ENCODE measurements at places on chromosomes 7 and 10.

- DNase-seq: no peak
These were observed 1089.5 kb upstream of the LRRN3 start for GRCh38 chr7:110001254-110001938.

DNA sequence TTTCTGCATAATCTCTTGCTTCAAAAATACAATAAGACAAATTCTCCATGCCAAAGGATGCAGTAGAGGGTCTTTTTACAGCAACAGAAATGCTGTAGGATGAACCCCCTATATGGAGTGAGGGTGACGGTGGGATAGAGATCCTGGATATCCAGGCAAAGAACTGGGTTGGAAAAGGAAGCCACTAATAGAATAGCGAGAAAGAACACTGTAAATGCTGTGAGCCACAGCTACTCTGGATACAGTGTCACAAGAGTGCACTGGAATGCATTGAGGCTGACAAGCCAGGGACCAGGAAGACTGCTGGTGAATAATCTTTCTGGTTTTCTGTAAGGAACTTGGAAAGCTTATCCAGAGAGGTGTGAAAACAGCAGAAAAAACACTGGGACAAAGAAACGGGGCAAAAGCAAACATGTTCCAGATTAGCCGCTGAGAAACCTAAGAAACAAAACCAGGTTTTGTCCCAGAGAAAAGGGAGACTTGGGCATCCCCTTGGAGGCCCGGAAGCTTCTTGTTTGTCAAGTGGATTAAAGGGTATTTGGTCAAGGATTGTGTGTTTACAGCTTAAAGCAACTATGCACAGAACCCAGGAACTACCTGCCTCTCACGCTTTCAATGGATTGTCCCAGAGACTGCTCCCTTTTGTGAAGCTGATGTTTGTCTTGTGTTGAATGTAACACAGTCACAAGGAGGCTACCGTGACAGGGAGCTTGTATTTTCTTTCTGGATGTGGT, 6.2 kb upstream of the MSMB start:
- DNase-seq: no peak

DNA sequence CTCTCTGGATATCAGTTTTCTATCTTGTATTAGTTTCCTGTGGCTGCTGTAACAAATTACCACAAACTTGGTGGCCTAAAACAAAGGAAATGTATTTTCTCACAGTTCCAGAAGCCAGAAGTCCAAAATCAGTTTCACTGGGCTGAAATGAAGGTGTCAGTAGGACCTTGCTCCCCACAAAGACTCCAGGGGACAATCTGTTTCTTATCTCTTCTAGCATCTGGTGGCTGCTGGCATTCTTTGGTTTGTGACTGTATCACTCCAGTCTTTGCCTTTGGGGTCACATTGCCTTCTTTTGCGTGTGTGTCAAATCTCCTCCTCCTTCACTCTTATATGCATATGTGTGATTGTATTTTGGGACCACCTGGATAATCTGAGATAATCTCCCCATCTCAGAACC, 153.0 kb upstream of the PRPS1L1 start:
- no peak for DNase-seq

DNA sequence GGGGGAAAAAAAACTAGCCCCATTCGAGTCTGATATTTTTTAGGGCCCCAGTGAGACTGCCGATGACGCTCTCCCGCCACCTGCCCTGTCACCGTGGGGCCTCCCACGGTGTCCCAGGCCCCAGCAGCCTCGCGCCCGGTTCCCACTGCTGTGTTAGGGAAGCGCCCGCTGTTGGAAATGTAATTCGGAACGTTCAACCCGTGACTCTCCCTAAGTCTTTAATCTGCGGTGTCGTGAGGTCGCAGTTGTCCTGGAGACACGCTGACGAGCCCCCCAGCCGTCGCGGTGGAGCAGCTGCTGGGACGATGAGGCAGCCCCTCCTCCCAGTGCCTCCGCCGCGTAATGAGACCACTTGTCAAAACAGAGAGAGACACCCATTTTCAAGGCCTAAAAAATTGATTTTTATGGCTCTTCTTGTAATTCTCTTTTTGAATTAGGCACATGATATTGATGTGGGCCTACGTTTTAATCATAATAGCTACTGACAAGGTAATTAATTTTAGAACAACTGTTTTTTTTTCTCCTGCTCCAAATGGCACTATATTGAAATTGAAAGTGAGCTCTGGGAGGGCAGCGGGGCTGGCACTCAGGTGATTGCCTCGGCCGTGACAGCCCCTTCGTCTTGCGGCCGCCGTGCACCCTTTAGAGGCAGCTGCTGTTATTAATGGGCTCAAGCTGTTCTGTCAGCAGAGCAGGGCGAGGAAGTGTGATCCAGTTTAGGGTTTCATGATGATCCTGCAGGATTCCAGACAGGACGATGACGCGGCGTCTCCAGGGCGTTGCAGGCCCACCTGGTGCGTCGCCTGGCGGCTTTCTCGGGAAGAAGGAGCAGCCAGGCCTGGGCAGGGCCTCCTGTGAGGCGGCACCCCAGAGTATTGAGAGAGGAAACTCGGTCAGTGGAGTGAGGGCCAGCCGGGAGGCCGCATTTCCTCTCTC, 63.3 kb downstream of the NKX6-2 start:
- DNase-seq: no peak

DNA sequence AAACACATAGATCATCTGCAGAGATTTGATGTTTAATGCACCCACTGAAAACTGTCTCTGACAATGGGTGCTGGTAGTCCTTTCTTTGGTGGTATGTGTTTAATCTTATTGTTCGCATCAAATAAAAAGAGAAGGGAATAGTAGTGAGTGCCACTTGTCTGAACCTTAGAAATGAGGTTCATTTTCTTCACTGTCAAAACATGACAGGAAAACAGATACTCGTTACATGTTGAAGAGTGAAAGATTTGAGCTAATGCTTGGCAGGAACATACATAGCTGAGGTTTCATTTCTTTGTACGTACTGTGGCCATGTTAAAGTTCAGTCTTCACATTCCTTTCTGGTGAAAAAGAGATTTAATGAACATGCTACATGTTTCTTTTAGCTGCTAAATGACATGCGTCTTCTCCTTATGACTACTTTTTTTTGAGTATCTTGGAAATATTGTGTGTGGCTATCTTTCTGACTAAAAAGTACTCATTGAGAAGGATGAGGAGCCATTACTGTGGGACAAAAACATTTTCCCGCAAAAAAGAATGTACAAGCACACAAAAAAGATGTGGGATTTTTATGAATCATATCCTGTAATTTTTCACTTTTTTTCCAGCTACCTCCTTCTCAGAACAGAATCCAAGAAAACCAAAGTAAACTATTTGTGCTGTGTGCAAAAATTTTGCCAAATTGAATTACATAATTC, 108.0 kb downstream of the TWIST1 start:
- no peak for DNase-seq

DNA sequence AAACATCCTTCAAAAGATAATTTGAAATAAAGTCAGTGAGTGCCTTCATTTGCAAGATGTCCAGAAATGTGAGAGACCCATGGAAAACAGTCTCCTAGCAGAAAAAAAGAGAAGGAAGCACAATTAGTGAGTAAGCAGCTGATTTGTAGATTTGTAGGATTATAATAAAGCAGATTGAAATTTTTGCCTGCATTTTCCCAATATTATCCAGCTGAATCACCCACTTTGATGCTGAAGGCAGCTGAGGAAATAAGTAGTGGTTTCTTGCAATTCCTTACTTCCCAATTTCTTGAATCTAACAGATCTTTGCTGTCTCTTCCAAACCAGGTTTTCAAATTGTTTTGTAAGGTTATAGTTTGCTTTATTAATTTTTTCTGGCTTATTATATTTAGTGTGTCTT, 181.4 kb downstream of the GNAT3 start:
- no peak for DNase-seq

DNA sequence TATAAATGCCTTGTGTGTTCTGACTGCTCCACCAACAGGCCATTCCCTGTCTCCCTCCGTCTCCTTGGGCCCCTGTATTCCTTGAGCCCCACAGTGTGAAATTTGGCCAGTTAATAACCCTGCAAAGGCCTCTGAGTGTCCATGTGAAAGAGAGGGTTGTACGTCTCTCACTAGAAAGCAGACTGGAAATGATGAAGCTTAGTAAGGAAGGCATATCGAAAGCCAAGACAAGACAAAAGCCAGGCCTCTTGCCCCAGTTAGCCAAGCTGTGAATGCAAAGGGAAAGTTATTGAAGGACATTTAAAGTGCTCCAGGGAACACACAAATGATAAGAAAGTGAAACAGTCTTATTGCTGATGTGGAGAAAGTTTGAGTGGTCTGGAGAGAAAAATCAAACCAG, 680.2 kb downstream of the SDK1 start:
- no peak for DNase-seq

- DNase-seq: no peak
These were observed 3.2 kb upstream of the EEPD1 start for GRCh38 chr7:36149694-36150452.

DNA sequence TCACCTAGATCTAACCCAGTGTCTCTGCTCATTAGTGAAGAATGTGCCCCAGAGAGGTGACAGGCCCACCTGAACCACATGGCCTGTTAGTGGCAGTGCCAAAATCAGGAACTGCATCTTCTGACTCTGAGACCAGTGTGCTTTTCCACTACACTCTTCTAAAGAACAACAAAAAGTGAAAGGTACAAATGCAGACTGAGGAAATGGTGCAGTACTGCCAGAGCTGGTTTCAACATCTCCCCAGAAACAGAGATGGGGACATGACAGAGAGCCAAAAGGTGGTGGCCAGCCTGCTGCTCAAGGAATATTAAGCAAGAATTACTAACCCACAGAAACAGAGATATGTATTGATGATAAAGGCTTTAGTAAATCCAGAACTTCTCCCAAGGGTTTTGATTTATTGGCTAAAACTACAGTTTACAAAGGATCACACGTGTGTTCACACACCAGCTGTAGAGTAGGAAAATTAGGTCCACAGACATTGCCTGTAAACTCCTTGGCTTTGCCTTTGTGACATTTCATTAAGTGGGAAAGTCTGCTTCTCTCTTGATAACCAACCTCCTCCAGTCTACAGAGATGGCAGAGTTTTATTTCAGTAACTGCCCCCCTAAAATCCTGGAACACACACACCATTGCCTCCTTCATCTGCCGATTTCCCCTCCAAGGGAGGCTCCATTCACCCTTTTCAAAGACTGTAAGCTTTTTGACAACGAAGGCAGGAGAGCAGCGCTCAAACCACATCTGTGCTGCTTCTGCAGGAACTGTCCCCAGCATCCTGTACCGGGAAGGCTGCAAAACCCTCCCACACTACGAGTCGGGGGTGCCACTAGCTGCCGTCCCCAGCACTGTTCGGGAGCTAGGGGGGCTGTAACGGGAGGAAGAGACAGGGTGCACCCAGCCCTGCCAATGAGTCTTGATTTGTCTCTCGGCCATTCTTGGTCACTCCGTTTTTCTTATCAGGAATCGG, 29.8 kb downstream of the GSDME start:
- no peak for DNase-seq

DNA sequence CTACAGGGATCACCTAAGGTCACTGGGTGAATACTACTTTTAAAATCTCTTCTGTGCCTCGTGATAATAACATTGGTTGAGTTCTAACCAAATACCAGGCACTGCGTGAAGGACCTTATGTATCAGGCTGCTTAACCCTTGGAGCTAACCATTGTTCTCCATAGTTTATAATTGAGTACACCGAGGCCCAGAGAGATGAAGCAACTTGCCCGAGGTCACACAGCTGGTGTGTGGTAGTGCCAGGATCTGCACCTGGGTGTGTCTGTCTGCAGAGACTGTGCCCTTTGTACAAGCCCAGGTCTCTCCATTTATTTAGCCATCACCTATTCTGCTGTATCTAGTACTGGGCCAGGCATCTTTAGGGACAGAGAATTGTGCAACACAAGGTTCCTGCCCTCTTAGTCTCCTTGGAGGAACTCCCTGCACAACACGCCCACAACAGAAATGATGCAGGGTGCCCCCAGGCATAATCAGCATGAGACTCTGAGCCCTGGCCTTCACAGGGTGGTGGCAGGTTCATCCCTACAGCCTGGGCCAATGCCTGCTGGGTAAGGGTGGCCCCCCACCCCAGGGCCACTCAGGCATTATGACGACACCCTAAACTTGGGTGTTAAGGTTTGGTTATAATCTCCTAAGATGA, 31.5 kb downstream of the UNC5B start:
- no peak for DNase-seq

- no peak for DNase-seq
These were observed 39.3 kb downstream of the RABGEF1 start for GRCh38 chr7:66779669-66780409.

GRCh38 chr7:4768597-4769569, 6.5 kb upstream of the AP5Z1 start:
- DNase-seq: no peak

GRCh38 chr7:157001920-157002818, 8.3 kb downstream of the MNX1 start:
- no peak for DNase-seq

- DNase-seq: no peak
These were observed 35.4 kb downstream of the MALSU1 start for GRCh38 chr7:23334482-23335056.

DNA sequence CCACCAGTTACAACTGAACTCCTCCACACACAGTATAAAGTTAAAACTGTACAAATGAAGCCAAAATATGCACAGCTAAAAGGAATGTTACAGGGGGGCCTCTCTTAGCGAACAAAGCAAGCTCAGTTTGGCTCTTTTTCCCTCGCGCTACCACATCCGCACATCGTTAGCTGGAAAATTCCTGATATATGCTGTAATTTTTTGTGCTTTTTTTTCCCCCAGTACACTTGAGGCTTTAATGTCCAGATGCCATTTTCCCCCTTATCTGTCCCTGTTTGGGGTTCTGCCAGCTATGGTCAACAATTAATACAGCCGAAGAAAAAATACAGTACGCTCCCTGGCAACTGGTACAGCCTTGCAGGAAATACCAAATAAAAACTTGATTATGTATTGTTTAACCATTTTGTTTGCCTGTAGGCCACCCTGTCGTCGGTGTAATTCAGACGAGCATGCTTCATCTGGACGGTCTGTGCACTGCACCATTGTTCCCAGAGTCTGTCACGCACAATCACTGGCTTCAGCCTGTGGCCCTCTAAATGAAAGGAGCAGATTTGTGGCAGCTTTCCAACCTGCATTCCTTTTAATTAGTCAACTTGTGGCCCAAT, 108.1 kb upstream of the FAM133B start:
- no peak for DNase-seq

DNA sequence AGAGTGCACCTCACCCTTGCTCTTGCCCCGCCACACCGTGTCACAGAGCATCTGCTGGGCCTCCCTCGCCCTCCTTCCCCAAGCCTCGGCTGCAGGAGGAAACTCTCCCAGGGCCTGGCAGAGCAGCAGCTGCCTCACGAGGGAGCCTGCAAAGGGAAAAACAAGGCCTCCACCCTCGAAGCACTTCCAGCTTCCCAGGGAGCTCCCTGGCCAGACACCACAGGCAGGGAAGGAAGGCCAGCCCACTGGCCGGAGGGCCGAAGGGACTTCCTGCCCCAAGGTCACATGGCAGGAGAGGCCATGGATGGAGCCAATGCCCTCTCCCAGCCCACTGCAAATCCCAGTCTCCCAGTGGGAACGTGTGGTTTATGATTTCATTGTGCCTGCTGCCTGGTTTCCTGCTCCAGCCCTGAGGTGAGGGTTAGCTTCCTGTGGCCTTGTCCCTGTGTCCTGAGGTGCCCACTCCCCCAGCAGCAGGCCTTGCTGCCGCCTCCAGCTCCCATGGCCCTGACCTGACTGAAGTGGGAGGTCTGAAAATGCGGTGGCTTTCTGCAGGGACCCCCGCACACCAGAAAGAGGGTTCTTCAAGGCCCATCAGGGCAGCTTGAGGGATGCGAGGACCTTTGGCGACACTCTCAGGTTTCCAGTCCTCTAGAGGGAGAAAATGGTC, 100.5 kb upstream of the PPIF start:
- DNase-seq: no peak

- DNase-seq: no peak
These were observed 55.9 kb upstream of the KIAA1217 start for GRCh38 chr10:24153031-24153430.

Data from stimulated activated CD4-positive, alpha-beta T cell treated with anti-CD3 and anti-CD28 coated beads, TNF-alpha, amount 100 ng/mL, for 1 hour (primary cell).